SJCRH30 (cell line): ENCODE measurements at places on chromosomes 3 and 15. TPM values are rescaled to one million over a fixed set of nuclear protein-coding genes. Genes with fewer than 3 reads are reported as not detected.

DNA sequence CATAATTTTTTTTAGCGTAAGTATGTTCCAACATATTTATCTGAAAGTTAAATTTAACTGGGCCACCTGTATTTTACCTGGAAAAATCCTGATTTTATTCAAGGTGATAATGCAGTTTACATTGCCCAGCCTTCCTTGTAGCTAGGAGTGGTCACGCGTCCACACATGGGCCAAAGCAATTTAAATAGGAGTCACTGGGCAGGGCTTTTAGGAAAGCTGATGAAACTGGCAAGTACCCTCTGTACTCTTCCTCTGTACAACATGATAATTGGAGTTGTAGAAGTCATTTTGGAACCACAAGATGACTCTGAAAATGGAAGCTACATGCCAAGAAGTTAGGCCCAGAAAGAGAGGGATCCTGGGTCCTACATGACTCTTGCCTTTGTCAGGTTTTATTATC is 9.5 kb downstream of the BTD start:
- H3K27me3 ChIP-seq, result no peaks in the 10 kb centered on the region
- no peak for DNase-seq
- no peaks in the 10 kb centered on the region for H3K36me3 ChIP-seq
- no peak overlapping the region for H3K4me3 ChIP-seq
- no peaks in the 10 kb centered on the region for H3K4me1 ChIP-seq
- H3K27ac ChIP-seq, result no peak overlapping the region

- H3K4me1 ChIP-seq, result peaks cover 30% of the 10 kb centered on the region
- H3K4me3 ChIP-seq, result no peak overlapping the region
- no peaks in the 10 kb centered on the region for H3K36me3 ChIP-seq
- peak; percentile 66 for DNase-seq
- no peaks in the 10 kb centered on the region for H3K27me3 ChIP-seq
These were observed 64.5 kb downstream of the CGNL1 start for GRCh38 chr15:57440799-57441198.

DNA sequence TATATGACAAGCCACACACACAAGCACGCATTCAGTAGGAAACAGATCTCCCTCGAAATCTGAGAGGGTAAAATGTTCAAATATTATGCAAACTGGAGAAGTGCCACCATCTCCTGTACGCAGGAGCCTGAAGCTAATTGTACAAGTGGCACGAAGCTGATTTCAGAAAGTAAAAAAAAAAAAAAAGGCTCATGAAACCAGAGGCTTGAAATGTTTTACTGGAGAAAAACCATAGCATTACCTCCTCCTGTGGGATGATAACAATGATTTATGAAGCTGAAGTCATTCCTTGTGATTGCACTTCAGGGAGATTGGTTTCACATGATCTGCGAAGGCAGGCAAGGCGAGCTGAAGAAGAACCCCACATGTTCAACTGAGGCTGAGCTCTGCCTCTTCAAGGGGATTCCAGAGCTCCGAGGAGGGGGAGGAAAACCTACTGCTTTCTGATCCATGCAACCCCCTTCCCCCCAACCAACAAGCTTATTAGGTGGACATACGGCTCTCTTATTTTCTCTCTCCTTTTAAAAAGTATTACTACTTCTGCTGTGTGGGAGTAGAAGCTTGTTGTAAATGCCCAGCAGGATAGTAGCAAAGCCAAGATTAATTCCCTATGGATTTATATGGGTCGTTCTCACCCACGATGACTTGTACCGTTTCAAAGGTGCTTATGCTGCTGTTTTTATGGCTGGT is 101.1 kb downstream of the GREM1 start:
- H3K27ac ChIP-seq, result no peak overlapping the region
- H3K36me3 ChIP-seq, result no peaks in the 10 kb centered on the region
- peaks cover 3% of the 10 kb centered on the region; the same call in 1 of the 2 replicates for H3K4me1 ChIP-seq
- DNase-seq, result peak; percentile 17

- no peaks in the 10 kb centered on the region for H3K27me3 ChIP-seq
- no peak overlapping the region for H3K4me3 ChIP-seq
- H3K4me1 ChIP-seq, result peaks cover 11% of the 10 kb centered on the region
- DNase-seq, result no peak
- H3K27ac ChIP-seq, result no peak overlapping the region
- H3K36me3 ChIP-seq, result peaks cover 23% of the 10 kb centered on the region
These were observed 10.4 kb downstream of the ARMC8 start for GRCh38 chr3:138197524-138197923.

- no peaks in the 10 kb centered on the region for H3K27me3 ChIP-seq
- H3K4me1 ChIP-seq, result peaks cover 3% of the 10 kb centered on the region; the same call in 1 of the 2 replicates
- H3K4me3 ChIP-seq, result no peak overlapping the region
These were observed 97.3 kb downstream of the TOP2B start for GRCh38 chr3:25567388-25567787.

DNA sequence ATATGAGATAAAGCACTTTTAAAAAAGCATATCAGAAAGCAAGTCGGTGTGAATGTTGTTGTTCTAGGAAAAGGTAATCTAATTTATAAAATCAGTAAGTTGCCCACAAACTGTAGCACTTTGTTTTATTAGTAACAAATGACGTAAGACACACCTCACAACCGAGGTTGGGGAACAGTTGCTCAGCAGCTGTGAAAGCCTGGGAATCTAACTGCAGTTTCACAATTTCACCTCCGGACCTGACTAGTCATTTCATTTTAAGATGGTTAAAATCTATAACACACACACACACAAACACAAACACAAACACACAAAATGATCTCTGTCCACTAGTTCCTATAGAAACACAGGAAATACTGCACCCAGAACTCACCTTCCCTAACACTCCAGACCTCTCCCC is 406.7 kb upstream of the NR2F2 start:
- H3K4me1 ChIP-seq, result no peaks in the 10 kb centered on the region; the same call in 1 of the 2 replicates
- H3K27ac ChIP-seq, result no peak overlapping the region
- DNase-seq, result no peak
- no peaks in the 10 kb centered on the region for H3K36me3 ChIP-seq

The RETNLB gene
- not detected in 2 replicates for total RNA-seq

- no peak for DNase-seq
- no peak overlapping the region for H3K27ac ChIP-seq
- H3K4me3 ChIP-seq, result no peak overlapping the region
- no peaks in the 10 kb centered on the region for H3K36me3 ChIP-seq
These were observed 785.9 kb downstream of the GRM7 start for GRCh38 chr3:7646851-7647250.

The ISLR2 gene
- 0.30 TPM in 1 of 2 replicates, not detected in the other for total RNA-seq

GRCh38 chr15:34620142-34620541 is 36.7 kb upstream of the GOLGA8B start:
- DNase-seq, result no peak
- H3K27me3 ChIP-seq, result no peaks in the 10 kb centered on the region
- no peaks in the 10 kb centered on the region for H3K36me3 ChIP-seq
- H3K27ac ChIP-seq, result no peak overlapping the region
- H3K4me1 ChIP-seq, result peaks cover 23% of the 10 kb centered on the region
- H3K4me3 ChIP-seq, result no peak overlapping the region

The TMEM207 gene
- not detected in 2 replicates for total RNA-seq
